ENCODE measurements at places on chromosomes 7 and 10.

- DNase-seq = peak; percentile 49
Measured at GRCh38 chr7:70681469-70682350, 450.2 kb upstream of the GALNT17 start.

DNA sequence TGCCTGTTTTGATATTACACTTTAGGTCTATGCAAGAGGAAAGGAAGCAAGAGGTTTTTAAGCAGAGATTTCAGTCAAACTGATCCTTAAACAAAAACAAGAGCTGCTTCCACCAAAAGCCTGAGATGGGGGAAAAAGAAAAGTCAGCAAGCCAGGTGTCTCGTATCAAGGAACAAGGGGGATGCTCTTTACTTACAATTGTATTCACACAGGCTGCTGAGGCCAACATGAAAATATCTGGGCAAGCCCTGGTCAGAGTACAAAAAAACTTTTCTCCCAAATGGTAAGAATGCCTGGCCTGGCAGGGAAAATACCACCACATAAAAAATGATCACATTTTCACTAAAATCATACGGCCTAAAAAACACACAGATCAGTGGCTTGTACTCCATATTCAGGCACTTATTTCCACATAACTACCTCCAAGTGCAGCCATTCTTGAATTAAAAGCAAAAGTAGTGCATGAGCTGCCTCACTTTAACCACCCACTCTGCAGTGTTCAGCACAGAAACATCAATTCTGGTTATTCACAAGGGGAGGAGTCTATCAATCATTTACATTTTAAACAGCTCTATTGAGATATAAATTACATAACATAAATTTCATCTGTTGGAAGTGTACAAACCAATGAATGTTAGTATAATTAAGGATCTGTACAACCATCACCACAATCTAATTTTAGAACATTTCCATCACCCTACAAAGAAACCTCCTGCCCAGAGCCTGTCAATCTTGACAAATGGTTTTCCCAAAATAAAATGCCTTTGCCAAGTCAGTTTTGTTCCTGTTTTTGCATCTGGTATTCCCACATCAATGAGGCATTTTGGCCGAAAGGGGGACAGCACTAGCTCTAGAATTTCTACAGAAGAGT lies 70.2 kb downstream of the GRB10 start:
- DNase-seq = no peak

GRCh38 chr7:47746468-47746867 lies 164.6 kb upstream of the TNS3 start:
- no peak for DNase-seq

DNA sequence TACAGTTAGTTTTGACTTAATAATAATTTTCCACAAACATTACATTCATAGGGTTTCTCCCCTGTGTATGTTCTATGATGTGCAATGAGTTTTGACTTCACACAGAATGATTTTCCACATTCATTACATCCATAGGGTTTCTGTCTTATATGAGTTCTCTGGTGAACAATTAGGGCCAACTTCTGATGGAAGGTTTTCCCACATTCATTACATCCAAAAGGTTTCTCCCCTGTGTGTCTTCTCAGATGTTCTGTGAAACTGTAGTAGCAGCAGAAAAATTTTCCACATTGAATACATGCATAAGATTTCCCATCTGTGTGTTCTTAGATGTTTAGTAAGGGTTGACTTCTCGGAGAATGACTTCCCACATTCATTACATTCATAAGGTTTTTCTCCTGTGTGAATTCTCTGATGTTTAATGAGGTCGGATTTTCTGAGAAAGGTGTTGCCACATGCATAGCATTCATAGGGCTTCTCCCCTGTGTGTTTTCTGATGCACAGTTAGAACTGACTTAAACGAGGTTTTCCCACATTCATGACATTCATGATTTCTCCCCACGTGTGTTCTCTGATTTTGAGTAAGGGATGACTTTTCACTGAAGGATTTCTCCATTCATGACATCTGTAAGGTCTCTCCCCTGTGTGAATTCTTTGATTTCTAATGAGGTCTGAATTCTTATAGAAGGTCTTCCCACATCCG lies 118.5 kb downstream of the ZNF33B start:
- no peak for DNase-seq

DNA sequence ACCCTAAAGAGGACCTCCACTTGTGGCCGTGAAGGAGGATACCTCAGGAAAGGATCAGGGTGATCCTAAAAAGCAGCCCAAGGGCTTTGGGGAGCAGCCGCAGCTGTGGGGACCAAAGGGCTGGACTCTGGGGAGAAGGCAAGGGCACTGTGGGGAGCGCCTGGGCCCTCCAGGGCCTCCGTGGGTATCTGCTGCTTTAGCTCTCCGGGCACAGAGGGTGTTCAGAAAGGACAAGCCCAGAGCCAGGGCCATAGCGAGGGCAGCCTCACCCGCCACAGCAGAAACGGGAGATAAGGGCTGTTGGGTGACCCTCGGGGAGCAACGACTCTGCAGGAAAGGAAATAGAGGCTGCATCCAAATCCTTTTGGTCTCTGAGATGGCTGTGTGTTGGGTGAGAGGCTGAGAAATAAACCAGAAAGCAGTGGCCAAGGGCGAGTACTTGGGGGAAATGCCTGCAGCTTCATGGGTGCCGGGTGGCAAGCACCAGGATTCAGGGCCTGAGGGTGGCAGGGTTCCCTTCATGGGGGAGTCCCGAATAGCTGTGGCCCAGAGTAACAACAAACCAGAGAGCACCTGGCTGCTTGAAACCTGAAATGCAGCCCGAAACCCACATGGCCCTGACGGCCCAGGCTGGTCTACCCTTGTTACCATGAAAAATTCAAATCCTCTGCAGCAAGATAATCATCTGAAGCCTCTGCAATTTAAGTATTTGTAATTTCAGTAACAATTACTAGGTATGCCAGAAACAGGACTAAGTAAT lies 95.2 kb downstream of the VIPR2 start:
- peak; percentile 6 for DNase-seq

DNA sequence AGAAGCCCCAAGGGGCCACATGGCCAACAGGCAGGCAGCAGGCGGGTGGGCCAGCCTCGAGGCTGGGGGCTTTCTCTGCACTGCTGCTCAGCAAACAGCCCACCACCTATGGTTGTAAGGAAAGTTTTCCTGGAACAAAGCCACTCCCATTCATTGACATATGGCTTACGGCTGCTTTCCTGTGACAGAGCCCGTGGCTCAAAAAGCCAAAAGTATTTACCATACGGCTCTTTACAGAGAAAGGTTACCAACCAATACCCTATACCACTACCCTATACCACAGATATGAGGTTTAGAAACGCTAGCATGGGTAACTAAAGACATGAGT lies 152.7 kb downstream of the MAD1L1 start:
- no peak for DNase-seq

GRCh38 chr7:36838616-36839225 lies 114.4 kb upstream of the AOAH start:
- no peak for DNase-seq

- DNase-seq = no peak
Measured at GRCh38 chr7:139471740-139472353, 11.6 kb downstream of the KLRG2 start.

DNA sequence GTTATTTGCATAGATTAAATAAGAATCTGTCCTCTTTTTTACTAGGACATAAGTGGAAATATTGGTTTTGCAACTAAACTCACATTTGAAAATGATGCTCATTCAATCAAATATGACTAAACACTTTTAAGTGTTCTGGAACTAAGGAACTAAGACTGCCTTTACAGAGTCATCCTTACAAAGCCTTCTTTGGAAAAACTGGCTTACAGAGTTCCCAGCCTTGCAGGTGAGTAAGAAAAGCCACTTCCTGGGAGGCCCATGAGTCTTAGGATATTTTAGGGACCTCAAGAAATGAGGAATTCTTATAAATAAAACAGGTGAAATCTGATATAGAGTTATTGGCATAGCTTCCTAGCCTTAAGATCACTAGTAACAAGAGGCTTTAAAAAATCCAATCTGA lies 135.5 kb downstream of the ALOX5 start:
- no peak for DNase-seq

DNA sequence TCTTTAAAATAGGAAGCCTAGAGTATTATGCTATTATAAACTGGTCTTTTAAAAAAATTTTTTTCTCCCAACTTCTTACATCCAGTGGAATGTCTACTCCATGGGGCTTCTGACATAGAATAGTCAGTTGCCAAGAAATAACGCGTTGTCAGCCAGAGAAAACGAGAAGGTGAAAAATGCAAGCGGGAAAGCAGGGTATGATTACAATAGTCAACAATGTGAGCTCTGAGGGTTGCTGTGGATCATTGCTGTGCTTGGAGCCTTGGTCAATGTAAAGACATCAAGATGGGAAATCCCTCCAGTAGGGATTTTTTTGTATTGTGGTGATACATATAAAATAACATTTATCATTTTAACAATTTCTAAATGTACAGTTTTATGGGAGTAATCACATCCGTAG lies 27.6 kb upstream of the PLPP4 start:
- DNase-seq = no peak

DNA sequence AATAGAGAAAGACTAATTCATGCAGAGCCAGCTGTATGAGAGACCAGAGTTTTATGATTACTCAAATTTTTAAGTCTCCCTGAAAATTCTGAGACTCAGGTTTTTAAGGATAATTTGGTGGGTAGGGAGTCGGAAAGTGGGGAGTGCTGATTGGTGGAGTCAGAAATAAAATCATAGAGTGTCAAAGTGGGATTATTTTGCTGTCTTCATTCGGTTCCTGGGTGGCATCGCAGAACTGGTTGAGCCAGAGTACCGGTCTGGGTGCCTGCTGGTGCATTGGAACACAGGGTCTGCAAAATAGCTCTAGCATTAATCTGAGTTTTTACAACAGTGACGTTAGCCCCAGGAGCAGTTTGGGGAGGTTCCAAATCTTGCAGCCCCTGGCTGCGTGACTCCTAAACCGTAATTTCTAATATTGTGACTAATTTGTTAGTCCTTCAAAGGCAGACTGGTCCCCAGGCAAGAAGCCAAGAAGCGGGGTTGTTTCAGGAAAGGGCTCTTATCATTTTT lies 32.4 kb downstream of the GPRIN2 start:
- no peak for DNase-seq

DNA sequence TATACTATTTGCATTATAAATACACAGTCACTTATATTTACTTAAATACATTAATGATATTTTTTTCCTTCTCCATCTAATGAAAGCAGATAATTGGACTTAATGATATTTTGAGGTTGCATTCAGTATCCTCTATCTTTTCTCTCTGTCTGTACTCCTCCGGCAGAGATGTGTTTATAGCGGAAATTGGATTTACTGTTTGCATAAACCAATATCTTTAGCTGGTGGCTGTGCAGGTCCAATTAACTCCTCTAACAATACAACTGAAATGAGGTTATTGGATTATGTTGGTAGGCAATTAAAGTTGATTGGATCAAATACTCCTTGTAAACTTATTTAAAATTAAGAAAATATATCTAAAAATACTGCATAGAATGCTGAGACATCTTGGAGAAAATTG lies 1044.2 kb upstream of the SORCS1 start:
- DNase-seq = no peak

GRCh38 chr10:104806801-104807200 lies 165.7 kb downstream of the SORCS3 start:
- no peak for DNase-seq

DNA sequence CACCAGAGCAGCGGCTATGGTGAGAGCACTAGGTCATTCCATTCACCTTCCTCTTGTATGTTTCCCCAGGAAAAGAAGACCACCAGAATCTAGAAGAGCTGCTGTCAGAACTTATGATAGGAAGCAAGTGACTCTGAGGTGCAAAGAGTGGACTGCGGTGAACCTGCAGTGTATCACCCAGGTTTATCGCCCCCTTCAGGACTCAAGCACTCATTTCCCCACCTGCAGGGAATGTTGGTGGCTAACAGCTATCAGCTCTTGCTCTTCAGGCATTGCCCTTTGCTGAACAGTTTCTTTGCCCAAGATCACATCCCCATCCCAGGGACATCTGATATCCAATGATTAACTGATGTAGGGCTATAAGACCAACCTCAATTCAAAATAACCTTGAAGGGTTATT lies 66.3 kb upstream of the IL6 start:
- no peak for DNase-seq

DNA sequence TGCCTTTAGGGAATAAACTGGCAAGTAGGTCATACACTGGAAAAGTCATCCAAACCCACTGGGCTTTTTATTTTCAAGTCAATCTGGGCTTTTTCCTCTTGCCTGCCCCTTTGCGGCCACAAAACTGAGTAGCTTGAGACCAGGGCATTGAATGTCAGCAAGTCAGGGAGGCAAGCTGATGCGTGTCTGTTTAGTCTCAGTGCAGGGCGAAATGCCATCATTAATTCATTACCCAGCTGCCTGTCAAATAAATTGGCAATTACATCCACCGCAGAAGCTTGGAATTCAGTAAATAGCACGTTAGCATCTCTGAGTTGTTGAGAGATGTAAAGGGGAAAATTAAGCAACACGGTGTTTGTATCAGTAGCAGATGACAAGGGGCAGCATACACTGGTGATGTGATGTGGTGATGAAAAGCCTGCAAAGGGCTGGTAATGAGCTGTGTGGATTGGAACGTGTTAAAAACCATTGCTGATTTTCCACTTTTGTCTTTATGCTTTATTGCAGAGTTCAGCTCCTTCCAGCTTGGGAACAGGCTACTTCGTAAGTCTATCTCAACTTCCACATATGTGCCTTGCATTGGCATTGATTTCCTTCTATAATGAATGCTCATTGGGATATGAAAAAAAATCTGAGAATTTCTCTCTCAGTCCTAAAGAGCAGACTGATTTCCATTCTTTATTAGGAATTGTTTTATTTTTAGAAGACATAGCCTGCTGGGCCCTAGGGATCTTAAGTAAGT lies 535.9 kb downstream of the AUTS2 start:
- no peak for DNase-seq

GRCh38 chr7:842431-843031 lies 10.3 kb downstream of the SUN1 start:
- no peak for DNase-seq

DNA sequence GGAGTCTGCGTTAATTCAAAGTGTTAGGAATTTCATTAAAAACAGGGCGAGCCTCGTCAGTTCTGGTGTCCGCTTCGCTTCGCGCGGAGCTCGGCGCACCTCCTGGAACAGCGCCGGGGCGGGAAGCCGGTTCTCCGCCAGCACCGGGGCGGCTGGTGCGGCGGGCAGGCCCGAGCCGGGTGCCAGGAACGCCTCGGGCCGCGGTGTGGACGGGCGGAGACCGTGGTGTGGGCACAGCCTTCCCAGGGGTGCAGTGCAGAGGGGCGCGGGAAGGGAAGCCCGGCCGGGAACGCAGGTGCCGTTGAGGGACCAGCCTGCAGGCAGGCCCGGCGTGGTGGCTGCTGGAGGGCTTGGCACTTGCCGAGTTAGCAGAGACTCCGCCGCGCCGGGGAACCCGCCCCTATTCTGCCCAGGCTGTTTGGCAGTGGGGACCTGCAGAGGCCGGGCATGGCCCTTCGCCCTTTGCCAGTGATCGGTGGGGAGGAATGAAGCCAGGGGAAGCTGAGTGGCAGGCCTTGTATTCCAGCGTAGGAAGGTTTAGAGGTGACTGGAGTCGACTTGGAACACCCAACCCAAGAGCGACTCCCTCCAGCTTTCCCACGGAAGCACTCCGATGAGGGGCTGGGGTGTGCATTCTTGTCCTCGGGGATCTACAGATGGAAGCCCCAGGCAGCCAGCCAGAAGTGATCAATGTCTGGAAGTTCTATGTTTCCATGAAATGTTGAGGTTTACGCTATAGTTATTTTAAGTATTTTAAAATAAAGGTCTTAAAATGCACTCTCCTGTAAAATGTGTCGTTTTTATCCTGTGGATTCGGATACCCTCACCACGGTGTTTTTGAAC lies 945 bp upstream of the RHEB start:
- peak; percentile 68 for DNase-seq

- DNase-seq = no peak
Measured at GRCh38 chr7:134058980-134059379, 68.2 kb upstream of the LRGUK start.

- no peak for DNase-seq
Measured at GRCh38 chr10:54909165-54909564, 108.1 kb upstream of the PCDH15 start.

GRCh38 chr10:5679606-5680005 lies 5.0 kb upstream of the TASOR2 start:
- no peak for DNase-seq
